HepG2 (cell line): ENCODE measurements at places on chromosomes 5 and 9. TPM values are rescaled to one million over a fixed set of nuclear protein-coding genes. Genes with fewer than 3 reads are reported as not detected.

DNA sequence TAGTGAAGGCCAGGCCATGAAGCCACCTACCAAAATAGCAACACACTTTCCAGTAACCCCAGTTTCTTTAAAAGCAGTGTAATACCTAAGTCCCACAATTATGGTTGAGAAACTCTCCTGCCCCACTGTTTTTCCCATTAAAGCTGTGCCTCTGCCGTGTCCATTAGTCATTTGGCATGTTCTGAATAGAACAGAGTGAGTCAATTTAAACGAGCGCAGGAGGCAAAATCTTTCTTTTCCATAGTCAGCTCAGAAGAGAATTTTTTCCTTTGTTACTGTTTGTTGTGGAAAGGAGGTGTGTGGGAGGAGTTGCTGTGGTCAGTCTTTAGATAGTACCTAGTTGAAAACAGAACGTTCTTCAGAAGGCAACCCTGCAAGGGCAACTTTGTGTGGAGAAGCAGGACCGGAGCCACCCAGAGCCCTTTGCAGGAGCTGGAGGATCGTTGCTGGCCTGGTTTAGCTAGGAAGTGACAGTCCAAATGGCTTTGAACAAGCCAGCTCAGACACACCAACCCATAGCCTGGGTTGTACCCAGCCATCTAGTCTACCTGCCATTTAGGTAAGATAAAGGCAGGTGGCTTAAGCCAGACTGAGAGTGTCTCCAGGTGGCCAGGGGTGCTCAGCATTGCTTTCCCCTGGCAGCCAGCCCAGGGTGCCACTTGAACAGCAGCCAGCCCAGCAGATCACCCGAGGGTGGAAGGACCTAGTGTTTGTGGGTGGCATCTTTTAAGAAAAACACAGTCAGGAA lies 30.4 kb downstream of the GADD45G start:
- DNase-seq: no peak
- peaks cover 1% of the 10 kb centered on the region; the same call in 1 of the 2 replicates for H3K27me3 ChIP-seq
- no peak overlapping the region for H3K27ac ChIP-seq
- H3K4me3 ChIP-seq: no peak overlapping the region
- H3K36me3 ChIP-seq: no peaks in the 10 kb centered on the region
- H3K4me1 ChIP-seq: peaks cover 16% of the 10 kb centered on the region

DNA sequence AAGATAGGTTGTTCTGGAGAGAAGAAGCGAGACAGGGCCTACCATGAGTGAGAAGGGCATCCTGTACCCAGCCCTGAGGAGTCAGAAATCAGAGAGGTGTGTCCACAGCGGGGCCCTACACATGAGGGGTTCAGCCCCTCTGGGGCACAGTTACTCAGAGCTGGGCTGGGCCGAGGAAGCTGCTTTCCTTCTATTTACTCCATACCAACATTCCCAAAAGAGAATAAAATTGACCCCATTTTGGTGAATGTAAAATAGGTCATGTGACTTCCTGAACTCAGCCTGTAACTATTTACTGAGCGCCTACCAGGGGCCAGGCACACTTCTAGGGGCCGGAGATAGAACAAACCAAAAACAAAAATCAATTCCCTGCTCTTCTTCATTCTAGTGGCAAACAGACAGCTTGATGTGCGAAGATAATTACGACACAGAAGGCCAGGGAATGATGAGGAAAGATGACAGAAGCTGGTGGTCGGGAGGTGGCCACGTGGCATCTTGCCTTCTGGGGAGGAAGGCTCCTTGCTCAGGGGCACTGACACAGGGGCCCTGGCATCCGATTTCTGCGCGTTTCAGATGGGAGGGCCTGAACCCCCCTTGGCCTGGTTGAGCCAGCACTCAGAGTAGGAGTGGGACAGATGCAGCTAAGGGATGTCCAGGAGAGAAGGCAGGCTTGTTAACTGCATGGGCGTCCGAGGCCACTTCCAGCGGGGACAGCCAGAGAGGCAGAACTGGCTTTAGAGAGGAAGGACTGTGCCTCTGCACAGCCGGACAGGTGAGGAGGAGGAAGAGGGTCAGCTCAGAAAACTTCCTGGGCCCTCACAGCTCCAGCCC lies 121.8 kb downstream of the NSG2 start:
- no peak overlapping the region for H3K4me3 ChIP-seq
- H3K27me3 ChIP-seq: no peaks in the 10 kb centered on the region
- H3K4me1 ChIP-seq: no peaks in the 10 kb centered on the region
- H3K36me3 ChIP-seq: no peaks in the 10 kb centered on the region

DNA sequence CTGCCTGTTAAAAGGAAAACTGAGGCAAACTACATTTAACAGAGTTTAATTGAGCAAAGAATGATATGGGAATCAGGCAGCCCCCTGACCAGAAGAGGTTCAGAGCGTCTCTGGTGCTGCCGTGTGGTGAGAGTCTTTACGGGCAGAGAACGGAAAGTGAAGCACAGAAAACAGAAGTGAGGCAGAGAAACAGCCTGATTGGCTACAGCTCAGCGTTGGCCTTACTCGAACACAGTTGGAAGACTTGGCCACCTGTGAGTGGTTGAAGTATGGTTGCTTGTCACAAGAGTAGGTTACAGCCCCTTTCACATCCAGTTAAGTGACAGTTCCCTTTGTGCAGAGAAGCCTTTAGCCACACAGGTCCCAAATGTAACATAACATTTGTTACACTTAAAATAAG lies 16.9 kb upstream of the FBP1 start:
- DNase-seq: no peak
- no peak overlapping the region for H3K4me3 ChIP-seq
- no peak overlapping the region for H3K27ac ChIP-seq
- H3K4me1 ChIP-seq: no peaks in the 10 kb centered on the region
- H3K36me3 ChIP-seq: no peaks in the 10 kb centered on the region

Gene PSAT1
- total RNA-seq: 135 and 262 TPM in 2 replicates

Gene IPO11
- 24.4 and 47.3 TPM in 2 replicates for total RNA-seq

GRCh38 chr9:91945277-91946085 lies 4.5 kb downstream of the ROR2 start:
- no peaks in the 10 kb centered on the region for H3K4me1 ChIP-seq
- H3K36me3 ChIP-seq: no peaks in the 10 kb centered on the region
- no peak overlapping the region for H3K4me3 ChIP-seq

DNA sequence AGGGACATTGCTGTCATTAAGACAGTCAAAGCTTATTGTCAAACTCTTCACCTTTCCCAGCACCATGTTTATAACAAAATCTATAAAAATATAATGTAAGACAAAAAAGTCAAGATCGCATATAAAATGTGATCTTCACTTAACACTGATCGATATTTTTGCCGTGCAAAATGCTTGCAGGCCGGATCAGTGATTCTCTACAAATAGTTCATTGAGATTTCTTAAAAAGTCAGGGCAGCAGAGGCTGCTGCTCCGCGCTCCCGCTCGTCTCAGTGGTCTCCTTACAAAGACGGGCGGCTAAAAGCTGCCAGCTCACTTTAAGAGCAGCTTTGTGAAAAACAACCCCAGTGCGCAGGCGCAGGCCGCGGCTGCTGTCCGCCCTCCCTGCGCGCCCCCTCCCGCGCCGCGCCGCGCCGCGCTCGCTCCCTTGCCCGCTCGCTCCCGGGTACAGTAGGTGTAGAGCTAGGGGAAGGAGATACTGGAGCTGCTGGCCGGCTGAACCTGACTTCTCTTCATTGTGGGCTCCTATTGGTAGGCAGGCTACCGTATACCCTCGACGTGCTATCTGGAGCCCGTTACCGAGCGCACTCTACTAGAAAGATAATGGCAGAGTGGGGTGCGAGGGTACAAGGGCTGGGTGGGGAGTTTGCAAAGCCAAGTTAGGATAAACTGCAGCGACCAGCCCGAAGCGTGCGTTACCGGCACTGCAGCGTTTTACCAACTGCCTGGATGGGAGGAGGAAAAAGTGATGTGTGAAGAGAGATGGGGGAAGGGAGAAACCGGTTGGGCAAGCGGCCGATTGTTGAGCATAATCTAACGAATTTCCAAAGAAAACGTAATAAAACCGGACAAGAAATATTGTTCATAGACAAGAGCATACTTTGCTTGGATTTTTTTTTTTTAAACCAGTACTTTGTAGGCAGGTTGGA lies at the start of gene ARRDC3:
Gene ARRDC3 (minus strand): TSS at position 291 of the 929 bp plus-strand sequence. CDS start 225 bp downstream, at position 66.
- H3K36me3 ChIP-seq: no peaks in the 10 kb centered on the region
- peak; percentile 94 for DNase-seq
- peak within 1 kb of the TSS; percentile 94 for H3K27ac ChIP-seq
- peaks cover 5% of the 10 kb centered on the region; the same call in 1 of the 2 replicates for H3K4me1 ChIP-seq

Gene GABRP
- total RNA-seq: not detected in 2 replicates

DNA sequence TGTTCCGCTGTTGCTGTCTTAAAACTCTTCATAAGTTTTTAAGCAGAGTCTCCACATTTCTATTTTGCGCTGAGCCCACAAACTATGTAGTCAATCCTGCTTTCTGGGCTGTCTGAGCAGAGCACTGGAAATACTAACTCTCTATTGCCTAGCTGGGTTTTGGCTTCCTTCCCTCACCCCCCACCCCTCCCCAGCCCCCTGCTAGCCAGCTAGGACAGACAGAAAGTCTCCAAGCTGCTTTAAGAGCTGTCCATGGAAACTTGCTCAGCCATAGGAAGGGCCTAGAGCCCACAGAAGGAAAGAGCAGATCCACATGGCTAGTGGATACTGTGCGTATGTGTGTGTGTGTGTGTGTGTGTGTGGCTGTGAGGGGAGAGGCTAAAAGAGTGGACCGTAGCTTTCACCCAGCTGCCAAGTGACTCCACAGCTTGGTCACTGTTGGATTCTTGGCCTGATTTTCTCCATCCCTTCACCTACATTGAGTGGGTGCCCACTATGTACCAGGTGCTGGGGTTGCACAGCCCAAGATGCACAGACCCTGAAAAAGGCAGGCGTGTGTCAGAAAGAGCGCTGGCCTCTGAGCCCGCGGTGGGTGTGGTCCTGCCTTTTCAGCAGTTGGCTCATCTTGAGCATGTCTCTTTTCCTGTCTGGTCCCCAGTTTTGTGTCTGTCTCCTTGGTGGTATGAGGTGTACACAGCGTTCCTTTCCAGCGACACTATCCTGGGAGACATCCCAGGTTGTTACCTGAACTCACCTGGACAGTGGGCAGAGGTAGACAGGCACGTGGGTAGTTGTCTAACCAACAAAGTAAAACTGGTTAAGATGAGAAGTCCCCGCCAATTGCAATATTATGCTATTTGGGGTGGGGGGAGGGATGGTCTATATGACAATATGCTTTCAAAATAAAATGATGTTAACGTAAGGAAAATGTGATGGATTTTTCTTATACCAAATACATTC lies 5.4 kb upstream of the NKX2-5 start:
- no peak overlapping the region for H3K27ac ChIP-seq
- no peak overlapping the region for H3K4me3 ChIP-seq

- no peaks in the 10 kb centered on the region for H3K27me3 ChIP-seq
- no peaks in the 10 kb centered on the region; the same call in 2 of the 3 replicates for H3K36me3 ChIP-seq
- H3K27ac ChIP-seq: peak overlapping the region; percentile 24
- no peak overlapping the region for H3K4me3 ChIP-seq
These were observed 16.2 kb downstream of the GPR21 start for GRCh38 chr9:123049589-123050222.

- H3K27ac ChIP-seq: no peak overlapping the region
- H3K36me3 ChIP-seq: no peaks in the 10 kb centered on the region
- no peaks in the 10 kb centered on the region for H3K27me3 ChIP-seq
- DNase-seq: no peak
- no peak overlapping the region for H3K4me3 ChIP-seq
These were observed 56.9 kb downstream of the SNX24 start for GRCh38 chr5:122902263-122902662.

Gene GPR21
- total RNA-seq: 0.29 TPM in 1 of 2 replicates, not detected in the other

Gene HRCT1
- not detected in 2 replicates for total RNA-seq

DNA sequence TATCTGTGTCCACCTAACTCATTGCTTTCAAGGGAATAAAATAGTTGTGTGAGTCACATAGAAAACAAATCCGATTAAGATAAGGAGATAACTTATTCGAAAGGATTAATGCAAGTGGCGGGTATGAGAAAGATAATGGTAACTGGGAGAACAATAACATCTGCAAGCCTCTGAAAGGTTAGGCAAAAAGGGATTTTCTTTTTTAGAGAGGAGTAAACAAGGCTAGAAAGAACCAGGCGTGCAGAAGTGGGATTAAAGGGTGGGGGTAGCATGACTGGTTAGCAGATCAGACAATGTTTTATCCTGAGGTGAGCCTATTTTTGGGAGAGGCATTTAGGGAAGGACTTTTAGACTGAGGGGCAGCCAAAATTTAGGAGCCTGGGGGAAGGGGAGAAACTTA lies 34.7 kb upstream of the JMY start:
- no peak overlapping the region for H3K4me3 ChIP-seq
- no peaks in the 10 kb centered on the region for H3K36me3 ChIP-seq
- H3K27ac ChIP-seq: no peak overlapping the region
- H3K4me1 ChIP-seq: no peaks in the 10 kb centered on the region

GRCh38 chr5:73008831-73009230 lies 53.0 kb downstream of the FCHO2 start:
- no peaks in the 10 kb centered on the region; the same call in none of the 2 replicates for H3K36me3 ChIP-seq
- H3K4me3 ChIP-seq: no peak overlapping the region
- no peaks in the 10 kb centered on the region for H3K4me1 ChIP-seq
- no peak for DNase-seq
- no peaks in the 10 kb centered on the region for H3K27me3 ChIP-seq

Gene UBAP2
- total RNA-seq: 17.5 and 19.0 TPM in 2 replicates

- no peak overlapping the region for H3K27ac ChIP-seq
- H3K4me1 ChIP-seq: peaks cover 9% of the 10 kb centered on the region; the same call in 1 of the 2 replicates
- peaks cover 44% of the 10 kb centered on the region for H3K27me3 ChIP-seq
- no peaks in the 10 kb centered on the region for H3K36me3 ChIP-seq
- DNase-seq: no peak
- H3K4me3 ChIP-seq: no peak overlapping the region
These were observed 1.3 kb downstream of the LVRN start for GRCh38 chr5:115963566-115963965.

DNA sequence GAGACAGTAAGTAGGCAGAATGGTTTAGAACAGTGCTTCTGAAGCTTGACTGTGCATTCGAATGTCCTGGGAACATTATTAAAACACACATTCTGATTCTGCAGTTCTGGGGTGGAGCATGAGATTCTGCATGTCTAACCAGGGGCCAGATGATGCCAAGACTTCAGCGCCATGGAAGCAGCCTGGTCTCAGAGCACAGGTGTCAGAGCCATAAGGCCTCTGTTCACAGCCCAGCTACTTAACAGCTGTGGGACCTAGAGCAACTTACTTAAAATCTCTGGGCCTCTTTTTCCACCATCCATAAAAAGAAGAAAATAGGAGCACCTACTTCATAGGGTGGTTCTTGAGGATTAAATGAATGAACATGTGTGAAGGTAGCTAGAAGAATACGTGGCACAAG lies 84.0 kb downstream of the GNAQ start:
- H3K4me3 ChIP-seq: no peak overlapping the region
- H3K4me1 ChIP-seq: no peaks in the 10 kb centered on the region
- no peak for DNase-seq
- no peak overlapping the region for H3K27ac ChIP-seq
- no peaks in the 10 kb centered on the region for H3K27me3 ChIP-seq

Gene PCDHGA2
- 0.04 TPM in 1 of 2 replicates, not detected in the other for total RNA-seq
